ENCODE measurements at places on chromosomes 4 and X.
A peak's percentile ranks its signal among the peaks of the same experiment; 100 is the strongest.

DNA sequence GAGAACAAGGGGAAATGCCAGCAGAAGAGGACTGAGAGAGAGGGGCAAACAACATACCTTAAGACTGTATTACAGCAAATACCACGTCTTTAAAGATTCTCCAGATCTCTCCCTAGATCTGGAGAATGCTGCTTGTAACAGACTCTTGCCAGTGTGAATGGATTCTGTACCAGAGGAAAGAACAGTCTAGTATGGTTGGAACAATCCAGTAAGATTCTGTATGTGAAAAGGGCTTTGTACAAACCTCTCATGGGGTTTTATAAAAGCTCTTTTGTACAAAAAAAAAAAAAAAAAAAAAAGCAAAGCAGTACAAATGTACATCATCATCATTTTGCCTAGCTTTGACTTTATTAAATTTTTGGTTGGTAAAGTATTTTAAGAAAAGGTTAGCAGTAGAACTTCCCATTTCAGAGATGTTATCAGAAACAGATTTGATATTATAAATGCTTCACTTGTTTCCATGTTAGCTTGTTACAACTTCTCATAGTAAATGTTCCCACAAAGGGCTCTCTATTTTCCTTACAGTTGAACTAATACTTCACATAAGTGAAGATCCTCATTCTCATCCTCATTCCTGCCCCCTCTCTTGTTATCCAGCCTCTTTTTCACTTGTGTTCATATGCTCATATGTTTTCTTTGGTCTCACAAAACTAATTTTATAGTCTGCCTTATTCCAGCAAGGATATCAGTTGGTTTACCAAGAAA lies 144.2 kb downstream of the EDA start:
- DNase-seq: no peak

DNA sequence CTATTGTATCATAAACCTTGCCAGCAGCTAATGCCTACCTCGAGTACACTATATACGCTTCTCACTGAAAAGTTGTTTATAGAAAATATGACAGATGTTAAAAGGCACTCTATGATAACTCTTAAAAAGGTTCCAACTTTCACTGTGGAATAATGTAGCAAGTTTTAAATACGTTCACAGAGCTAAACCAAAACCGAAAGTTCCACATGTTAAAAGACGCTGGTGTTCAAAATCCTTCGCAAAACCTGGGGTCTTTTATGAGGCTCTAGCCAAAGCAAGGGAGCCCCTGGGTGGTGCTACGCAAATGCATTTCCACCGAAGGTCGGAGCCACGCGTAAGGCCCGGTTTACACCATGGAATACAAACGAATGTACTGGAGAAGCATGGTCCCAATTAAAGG lies 103.7 kb upstream of the TENM3 start:
- DNase-seq: no peak

DNA sequence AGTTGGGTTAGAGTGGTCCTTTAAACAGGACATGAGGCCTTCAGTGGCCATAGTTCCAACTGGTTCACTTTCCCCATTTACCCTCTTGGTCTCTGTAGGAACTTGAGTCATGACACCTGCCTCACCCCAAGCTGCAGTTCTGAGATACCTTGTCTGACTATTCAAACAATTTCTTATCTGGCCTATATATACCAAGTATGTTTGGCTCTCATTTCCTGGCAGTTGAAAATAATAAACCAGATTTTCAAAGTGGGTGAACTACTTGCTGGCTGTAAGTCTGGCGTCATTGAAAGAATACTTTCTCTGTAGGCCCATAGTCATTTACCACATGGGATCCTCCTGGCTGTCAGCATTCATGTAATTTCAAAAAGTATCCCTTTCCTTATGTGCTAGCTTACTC lies 228.8 kb downstream of the SHROOM3 start:
- DNase-seq: no peak

- DNase-seq: no peak
Observed at GRCh38 chrX:67732864-67733263, 189.0 kb downstream of the AR start.

GRCh38 chrX:39473812-39474211 lies 623.9 kb downstream of the BCOR start:
- DNase-seq: no peak

DNA sequence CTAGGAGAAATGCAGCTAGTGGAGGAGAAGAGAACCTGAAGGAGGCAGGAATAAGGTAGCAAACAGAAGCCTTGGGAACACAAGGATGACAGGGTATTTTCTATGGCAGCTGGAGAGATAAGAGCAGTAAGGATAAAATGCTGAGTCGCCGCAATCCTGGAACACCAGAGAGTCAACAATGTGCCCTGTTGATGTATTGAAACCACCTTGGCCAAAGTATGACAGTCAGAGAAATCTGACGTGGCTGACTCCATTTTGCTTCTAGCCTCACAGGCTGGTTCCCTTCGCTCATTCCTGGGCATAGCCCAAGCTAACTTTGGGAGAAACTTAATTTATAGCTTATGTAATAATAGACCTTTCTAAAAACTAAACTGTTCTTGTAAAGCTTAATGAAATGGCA lies 56.6 kb upstream of the C4orf54 start:
- DNase-seq: no peak

GRCh38 chr4:10500776-10501175 lies 43.5 kb upstream of the ZNF518B start:
- no peak for DNase-seq

GRCh38 chr4:2036866-2037265 lies 22.3 kb upstream of the NAT8L start:
- no peak for DNase-seq

GRCh38 chrX:149365061-149365460 lies 140.0 kb downstream of the IDS start:
- no peak for DNase-seq

GRCh38 chrX:17104433-17104832 lies 158.0 kb downstream of the REPS2 start:
- no peak for DNase-seq

DNA sequence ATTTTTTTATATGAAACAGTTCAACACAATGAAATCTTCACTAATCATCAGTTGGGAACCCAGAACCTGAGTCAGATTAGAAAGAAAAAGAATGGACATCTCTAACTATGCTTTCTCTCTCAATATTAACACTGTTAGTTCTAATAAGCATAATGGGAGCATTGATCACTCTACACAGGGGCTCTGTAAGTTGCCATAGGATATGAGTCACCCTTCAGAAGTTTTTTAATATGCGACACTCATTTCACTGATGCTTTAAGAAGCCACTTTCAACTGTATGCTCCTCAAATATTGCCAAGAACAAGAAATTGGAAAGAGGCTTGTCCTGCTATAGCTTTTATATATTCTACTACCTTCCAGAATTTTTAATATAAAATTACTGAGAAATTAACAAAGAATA lies 187.0 kb downstream of the AASDH start:
- no peak for DNase-seq

DNA sequence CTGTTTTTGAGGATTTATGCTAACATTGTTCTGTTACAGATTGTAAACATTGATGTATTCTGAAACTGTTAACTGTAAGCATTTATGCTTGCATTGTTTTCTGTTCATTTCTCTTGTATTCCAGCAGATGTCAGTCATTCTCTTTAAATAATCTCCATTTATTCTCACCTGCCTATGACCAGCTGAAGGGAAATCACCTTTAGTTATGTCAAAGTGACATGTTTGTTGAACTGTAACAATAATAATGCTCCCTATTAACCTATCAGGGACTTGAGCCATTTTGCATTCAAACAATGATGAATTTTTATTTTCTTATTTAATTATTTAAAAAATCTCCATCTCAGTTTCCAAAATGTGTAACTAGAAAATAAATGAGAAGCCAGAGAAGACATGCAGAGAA lies 58.0 kb downstream of the SPCS3 start:
- DNase-seq: no peak

- no peak for DNase-seq
Observed at GRCh38 chr4:91751961-91752360, 551.8 kb upstream of the GRID2 start.

DNA sequence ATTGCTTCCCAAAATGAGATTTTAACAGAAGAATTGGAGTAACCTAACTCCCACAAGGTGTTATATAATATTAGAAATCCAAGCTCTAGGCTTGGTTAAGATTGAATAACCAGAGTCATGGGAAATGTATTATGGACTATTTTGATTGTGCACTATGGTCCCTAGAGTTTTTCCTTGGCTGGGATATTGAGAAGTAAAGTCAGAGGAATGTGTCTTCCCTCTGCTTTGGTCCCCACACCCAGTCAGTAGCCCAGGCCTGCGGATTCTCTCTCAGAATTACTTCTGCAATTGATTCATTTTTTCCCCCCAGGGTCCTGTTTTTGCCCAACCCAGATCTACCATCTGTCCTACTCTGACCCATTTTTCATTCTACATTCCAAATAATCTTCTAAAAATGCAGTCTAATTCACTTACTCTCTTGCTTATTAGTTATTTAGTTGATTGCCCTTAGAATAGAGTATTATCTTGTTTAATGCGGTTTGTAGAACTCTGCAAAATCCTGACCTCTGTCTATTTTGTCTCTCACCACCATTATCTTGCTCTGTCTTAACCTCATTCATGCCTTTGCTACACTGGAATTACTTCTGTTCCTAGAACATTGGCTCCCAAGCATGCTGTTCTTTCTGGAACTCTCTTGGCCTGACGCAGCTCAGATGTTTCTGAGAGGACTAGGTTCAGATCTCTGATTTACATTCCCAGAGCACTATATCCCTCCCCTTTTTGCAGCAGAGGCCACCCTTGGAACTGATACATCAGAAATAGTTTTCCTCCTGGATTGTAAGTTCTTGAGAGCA lies 23.6 kb downstream of the GUCY1A1 start:
- DNase-seq: no peak

DNA sequence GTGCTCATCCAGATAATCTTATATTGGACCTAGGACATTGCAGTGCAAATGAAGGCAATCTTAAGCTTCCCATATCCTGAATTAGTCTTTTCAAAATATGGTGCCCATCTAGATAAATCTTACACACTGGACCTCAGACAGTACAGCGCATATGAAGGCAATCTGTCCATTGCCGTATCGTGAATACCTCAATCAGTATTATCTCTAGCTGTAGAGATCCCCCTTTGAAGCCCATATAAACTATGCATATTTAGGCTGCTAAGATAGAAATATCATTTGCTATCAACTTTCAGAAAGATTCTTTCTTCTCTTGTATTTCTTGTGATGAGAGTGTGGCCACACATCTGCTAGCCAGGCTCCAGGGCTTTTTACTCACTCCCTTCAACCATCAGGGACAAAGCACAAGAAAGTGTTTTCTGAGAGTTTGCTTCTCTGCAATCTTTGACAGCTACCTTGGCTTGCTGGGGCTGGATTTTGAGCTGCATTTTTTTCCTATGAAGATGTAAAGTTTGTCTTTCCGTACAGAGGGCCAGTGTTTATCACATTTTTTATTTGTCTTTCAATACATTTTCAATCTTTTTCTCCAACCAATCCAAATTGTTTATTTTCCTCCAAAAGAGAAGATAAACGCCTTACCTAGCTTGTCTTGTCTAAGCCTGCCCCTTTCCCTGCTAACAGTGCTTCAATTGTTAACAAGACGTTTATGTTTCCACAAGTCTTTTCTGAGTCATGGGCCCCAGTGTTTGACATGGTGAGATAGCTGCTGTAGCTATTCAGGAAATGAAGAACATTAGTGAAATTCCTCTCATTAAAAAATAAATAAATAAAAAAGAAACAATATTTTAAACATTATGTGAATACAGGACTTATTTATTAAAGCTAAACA lies 57.6 kb upstream of the FAT1 start:
- DNase-seq: no peak

DNA sequence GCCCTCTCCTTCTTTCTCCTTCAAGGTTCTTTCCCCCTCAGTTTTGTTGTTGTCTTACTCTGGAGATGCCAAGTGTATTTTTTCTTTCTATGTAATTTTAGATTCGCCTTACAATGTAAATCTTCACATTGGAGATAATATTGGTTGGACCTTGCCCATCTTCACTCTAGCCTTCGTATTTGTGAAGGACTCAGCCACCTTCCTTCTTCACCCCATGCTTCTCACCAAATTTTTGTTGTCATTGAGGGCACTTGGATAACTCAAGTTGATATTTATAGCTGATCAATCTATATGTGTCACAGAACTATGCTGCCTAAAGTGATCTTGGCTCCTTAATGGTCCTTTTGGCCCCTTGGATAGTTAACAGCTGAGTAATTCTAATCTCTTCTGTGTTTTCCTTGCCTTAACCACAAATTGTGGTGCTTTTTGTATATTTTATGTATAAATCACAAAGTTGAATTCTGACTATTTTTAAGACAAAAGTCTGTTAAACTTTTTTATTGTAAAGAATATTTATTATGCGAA lies 6.5 kb downstream of the SPRY1 start:
- no peak for DNase-seq

GRCh38 chr4:88993246-88993645 lies 63.7 kb downstream of the FAM13A start:
- DNase-seq: no peak

GRCh38 chr4:121950680-121951520 lies 960 bp downstream of the TRPC3 start:
- peak; percentile 58 for DNase-seq

DNA sequence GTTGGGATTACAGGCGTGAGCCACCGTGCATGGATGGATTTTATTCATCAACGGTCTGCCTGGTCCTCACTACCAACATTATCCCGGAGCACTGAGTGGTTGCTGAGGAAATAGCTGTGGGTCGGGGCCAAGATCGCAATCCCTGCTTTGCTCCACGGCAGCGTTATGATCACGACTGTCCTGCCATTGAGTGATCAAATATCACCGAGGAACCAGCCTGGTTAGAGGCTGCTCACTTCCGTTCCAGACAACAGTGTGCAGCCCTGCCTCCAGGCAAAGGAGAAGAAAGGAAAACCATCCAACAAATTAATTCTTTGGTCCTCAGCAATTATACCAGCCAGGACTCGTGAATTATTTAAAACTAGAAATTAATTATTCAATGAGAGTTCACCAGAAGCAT lies 70.6 kb upstream of the TBL1X start:
- no peak for DNase-seq

GRCh38 chrX:110743679-110744340 lies 51.8 kb downstream of the CHRDL1 start:
- no peak for DNase-seq

- DNase-seq: no peak
Observed at GRCh38 chrX:130702867-130703707, 199.9 kb downstream of the ENOX2 start.

DNA sequence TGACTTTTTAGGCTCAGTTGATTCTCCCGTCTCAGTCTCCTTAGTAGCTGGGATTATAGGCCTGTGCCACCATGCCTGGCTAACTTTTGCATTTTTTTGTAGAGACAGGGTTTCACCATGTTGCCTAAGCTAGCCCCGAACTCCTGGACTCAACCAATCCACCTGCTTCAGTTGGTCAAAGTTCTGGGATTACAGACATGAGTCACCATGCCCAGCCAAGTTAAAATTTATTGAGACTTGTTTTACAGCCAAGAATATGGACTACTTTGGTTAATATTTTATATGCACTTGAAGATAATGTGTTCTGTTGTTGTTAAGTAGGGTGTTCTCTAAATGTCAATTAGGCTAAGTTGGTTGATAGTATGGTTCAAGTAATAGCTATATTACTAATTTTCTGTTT lies 58.7 kb downstream of the CYTL1 start:
- no peak for DNase-seq

DNA sequence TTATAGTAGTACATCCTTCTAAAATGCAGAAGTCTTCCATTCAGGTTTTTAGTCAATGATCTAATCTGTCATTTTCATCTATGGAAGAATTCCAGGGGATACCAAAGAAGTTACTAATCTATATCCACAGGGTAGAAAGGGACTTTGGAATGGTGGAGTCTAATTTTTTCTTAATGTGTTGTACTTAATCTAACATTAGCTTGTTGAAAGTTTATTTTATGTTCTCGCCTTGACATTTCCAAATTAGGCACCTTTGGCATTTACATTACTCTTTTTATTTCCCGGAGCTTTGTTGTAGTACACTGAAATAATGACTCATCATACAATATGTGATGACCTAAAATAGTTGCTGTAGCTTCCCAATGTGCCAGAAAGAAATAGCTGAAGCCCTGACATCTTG lies 91.5 kb downstream of the HTR2C start:
- DNase-seq: no peak
